ENCODE measurements at places on chromosomes 6 and 20.

- no peak for DNase-seq
Measured at GRCh38 chr20:965956-966355, 36.2 kb downstream of the RSPO4 start.

DNA sequence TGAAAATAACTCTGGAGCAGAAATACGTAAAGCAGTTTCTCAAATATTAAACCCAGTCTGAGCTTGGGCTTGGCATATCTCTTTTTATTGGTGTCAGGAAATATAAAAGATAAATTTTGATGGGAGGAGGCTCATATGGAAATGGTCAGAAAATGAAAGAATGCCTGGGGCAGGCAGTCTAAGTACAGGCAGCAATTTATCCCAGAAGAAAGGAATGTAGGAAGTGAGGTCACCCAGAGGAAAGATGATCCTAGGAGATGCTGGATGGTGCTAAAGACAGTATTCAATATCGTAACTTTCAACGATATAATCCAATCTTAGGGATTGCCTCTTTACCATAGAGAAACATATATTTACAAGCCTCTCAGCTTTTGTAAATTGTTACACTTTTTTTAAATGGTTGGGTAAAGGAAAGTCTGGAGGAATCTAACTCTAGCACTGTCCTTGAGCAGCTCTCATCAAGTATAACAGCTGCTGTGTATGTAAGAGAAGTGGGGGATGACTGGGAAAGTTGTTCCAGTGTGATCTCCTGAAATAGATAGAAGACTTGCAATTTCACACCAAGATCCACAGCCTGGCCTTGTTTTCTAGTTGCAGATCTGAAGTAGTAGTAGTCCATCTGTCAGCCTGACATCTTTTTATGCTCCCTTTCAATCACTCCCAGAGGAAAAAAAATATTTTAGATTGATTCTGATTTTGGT lies 256.9 kb upstream of the SASH1 start:
- no peak for DNase-seq

DNA sequence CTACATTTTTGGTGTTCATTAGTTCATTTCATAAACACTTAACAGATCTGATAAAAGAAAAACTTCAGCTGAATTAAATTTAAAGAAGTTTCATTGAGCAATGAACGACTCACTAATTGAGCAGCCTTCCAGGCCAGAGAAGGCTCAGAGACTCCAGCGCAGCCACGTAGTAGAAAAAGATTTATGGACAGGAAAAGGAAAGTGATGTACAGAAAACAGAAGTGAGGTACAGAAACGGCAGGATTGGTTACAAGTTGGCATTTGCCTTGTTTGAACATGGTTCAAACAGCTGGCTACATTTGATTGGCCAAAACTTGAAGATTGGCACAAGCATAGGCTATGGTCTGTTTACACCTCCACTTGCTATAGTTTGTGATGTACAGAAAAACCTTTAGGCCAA lies 166.3 kb upstream of the DTNBP1 start:
- no peak for DNase-seq

GRCh38 chr6:150235218-150235617 lies 92.4 kb downstream of the PPP1R14C start:
- no peak for DNase-seq

DNA sequence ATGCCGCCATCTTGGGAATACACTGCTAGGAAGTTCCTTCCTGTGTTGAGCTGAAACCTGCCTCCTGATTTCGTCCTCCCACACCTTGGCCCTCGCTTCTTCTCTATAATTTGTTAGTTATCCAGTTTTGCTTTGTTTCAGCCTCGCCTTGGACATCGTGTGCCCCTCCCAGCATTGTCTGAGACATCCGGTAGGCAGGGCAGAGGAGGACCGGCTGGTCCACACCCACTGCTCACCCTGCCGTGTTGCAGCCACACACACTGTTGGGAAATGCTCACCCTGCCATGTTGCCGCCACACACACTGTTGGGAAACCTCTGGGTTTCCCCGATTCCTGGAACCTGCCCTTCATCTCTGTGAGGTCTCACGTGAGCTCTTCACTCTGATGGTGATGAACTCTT lies 105.1 kb downstream of the CDH4 start:
- DNase-seq = no peak

DNA sequence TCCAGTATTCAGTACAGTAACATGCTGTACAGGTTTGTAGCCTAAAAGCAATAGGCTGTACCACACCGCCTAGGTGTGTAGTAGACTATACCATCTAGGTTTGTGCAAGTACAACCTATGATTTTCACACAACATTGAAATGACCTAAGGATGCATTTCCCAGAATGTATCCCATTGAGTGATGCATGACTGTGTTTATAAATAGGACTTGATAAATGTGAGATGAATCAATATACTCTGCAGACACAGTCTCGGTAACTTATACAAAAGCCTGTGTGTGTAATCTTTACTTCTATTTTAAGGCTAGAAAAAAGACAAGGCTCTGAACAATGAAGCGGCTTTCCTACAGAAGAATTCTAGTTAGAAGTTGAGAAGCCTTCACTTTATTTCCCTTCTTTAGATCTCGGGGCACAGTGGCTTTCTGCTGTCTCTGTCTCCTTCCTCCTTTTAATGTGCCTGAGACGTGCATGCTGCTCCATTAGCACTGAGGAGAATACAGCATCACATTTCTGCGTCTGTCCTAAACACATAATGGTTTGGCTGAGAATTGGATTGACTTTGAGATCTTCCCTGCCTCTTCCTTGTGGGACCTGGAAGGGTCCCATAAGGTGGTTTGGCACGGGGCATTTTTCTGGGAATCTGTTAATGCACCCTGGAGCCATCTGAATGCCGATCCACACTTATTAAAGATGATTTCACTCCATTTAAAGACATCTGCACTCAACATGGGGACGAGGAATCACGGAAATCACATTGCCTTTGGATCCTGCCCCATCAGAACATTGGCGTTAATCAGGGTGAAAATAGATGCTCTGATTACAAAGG lies 112.5 kb downstream of the SCML4 start:
- no peak for DNase-seq

DNA sequence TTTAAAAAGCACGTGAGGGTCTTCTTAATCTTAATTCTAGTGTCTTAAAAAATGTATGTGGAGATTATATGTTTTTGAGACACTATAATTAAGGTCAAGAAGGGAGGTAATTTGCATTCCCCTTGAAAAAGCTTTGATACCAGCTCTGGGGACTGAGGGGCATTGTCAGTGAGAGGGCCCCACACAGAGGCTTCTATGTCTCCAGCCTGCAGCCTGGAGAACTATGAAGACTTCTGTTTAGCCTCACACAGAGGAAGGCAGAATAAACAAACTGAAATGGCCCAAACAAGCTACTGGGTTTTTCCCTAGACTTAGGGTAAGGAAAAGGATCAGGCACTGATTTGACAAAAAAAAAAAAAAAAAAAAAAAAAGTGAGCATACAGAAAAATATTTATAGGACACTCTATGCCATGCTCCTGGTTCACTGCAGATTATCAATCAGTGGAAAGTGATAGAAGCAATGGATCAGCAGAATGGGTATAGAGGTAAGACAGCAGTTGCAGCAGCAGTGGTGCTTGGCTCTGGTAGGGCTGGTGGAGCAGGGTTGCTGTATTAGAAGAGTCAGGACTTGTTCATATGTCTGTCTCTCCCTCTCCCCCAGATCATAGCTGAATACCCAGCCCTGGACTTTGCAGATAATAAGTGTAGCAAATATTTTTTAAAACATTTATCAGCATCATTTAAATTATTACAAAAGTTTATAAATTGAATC lies 85.4 kb downstream of the KLHL32 start:
- no peak for DNase-seq

- DNase-seq = no peak
Measured at GRCh38 chr6:144955859-144956258, 670.7 kb downstream of the UTRN start.

GRCh38 chr6:128422871-128423270 lies 97.5 kb downstream of the PTPRK start:
- no peak for DNase-seq

GRCh38 chr6:163414946-163415619 lies 565 bp downstream of the QKI start:
- peak; percentile 41 for DNase-seq

- no peak for DNase-seq
Measured at GRCh38 chr6:138250053-138250452, 31.8 kb upstream of the PBOV1 start.
